ENCODE measurements at places on chromosomes 3 and 15.

GRCh38 chr3:20935791-20936190 is 749.8 kb upstream of the SGO1 start:
- DNase-seq, result no peak

DNA sequence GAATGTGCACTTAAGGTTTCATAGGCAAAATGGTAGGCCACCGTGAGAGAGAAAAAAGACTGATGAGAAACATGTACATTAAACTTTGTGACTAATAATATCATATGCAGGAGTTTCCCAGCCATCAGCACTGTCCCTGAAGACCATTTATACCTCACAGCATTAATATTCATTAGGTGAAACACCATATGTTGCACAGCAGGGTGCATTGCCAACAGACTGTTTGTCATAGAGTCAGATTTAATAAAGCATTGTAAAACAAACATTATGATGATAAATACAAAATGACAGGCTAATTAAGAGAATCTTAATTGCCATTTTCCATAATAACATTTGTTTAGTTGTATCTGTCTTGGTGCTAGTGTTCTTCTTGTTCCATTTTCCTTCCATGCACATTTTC is 578.3 kb downstream of the EPHA3 start:
- DNase-seq, result no peak

GRCh38 chr3:160205606-160206005 is 19.6 kb upstream of the C3orf80 start:
- DNase-seq, result no peak

GRCh38 chr3:49012441-49013017 is 5.3 kb downstream of the WDR6 start:
- DNase-seq, result no peak

- DNase-seq, result no peak
Observed at GRCh38 chr3:18809640-18810305, 338.5 kb upstream of the KCNH8 start.

- DNase-seq, result no peak
Observed at GRCh38 chr15:95561463-95561862, 769.0 kb upstream of the NR2F2 start.

DNA sequence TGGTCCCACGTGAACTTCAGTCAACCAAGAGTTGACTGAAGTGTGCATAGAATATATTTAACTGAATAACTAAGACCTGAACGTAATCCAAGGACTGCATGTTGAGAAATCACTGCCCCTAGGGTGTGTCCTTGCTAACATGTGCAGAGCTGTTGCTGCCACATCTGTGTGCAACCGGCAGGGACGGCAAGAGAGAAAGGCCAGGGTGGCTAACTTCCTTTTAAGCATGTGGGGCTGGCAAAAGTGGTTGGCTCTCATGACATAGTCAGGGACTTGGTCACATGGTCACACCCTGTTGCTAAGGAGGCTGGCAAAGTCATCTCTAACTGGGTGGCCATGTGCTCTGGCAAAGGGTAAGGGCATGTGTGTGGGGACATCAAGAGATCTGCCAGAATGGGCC is 52.4 kb downstream of the GASK1A start:
- no peak for DNase-seq

DNA sequence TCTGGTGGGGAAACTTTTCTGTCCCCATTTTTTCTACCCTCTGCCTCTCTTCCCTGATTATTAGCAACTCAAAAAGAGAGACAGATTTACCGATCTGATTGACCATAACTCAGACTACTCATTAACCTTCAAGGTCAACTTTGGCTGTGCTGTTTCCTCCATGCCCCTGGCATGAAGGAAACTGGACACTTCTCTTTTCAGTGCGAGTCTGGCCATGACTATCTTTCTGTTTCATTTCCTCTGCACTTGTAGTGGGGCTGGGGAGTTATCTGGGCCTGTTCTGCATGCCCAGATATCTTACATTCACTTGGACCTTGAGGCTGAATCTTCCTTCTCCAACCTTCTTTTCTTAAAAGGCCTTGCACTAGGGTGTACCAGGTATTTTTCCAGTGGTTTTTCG is 76.9 kb upstream of the SLCO2A1 start:
- DNase-seq, result no peak

DNA sequence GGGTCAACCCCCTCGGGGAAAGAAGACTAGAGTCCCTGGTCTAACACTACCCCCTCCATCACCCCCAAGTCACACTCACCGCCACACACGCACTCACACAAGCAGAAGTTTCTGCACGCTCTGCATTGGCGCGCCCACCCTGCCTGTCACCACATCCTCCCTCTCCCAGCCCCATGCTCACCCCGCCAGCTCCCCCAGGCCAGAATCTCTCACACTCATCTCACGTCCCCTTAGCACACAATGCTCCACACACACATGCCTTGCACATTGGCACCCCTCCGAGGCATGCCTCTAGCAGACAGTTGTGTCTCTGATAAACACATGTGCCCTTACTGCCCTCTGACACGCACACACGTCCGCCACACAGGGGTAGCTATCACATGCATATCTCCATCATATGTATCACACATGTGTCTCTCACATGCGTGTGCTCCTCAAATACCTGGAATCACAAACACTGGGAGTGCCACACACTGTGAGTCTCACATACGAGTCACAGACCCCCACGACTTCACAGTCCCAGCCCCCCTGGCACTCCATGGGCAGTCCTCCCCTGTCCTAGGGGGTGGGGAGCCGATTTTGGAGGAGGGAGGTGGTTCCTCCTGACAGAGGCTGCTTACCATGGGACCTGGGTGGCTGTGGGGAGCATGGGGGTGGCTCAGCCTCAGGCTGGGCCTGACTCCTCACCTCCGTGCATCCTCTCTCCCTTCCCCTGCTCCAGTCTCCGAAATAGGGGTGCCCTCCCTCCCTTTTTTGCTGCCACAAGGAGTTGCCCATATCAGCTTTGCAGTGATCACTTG is 898 bp downstream of the FBLN2 start:
- DNase-seq, result no peak

- no peak for DNase-seq
Observed at GRCh38 chr3:47629770-47630169, 51.1 kb upstream of the CSPG5 start.

DNA sequence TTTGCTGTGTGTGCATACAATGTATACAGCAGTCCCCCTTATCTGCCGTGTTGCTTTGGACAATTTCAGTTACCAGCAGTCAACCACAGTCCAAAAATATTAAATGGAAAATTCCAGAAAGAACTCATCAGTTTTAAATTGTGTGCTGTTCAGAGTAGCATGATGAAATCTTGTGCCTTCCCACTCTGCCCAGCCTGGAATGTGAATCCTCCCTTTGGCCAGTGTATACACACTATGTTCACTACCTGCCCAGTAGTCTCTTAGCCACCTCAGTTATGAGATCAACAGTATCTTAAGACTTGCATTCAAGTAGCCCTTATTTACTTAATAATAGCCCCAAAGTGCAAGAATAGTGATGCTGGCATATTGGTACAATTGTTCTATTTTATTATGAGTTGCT is 133.6 kb upstream of the ABHD17C start:
- no peak for DNase-seq

DNA sequence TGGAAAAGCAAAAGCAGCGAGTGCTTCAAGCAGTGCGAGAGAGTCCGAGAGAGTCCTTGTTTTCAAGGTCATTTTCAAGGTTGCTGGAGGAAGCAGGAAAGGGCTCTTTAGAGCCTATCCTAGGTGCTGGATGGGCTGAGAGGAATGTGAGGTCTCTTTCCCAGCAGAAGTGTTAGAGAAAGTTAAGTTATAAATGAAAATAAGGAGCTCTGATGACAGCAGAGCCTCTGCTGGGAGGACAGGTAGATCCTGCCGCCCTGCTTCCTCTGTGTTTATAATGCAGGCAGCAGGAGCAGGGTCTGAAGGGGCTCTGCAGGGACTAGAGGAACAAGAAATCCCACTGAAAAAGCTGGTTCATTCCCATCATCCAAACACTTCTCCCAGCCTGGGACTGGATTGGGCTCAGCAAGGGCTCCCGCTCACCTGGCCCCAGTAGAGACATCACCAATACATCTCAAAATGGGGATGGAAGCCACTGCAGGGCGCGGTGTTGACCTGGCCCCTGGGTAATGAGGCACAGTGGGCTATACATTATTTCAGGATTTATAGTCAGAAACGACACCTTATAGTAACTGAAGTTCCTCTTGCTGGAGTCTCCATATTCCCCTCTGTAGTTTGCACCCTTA is 41.5 kb upstream of the RAB6B start:
- DNase-seq, result no peak

DNA sequence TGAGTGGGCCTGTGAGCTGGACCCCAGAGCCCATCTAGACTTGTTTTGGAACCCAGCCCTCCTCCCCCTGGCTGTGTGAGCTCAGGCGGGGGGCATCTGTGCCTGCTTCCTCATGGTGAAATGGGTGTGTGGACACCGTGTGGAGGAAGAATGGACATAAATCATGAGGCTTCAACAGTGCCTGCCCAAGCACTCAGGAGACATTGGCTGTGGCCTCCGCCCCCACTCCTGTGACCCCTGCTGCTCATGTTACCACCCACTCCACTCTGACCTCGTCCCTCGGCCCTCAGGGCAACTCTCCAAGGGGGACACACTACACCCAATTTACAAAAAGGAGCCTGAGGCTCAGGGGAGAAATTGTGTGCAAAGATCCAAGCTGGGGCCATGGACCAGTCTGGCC is 16.6 kb downstream of the TPRA1 start:
- DNase-seq, result no peak

DNA sequence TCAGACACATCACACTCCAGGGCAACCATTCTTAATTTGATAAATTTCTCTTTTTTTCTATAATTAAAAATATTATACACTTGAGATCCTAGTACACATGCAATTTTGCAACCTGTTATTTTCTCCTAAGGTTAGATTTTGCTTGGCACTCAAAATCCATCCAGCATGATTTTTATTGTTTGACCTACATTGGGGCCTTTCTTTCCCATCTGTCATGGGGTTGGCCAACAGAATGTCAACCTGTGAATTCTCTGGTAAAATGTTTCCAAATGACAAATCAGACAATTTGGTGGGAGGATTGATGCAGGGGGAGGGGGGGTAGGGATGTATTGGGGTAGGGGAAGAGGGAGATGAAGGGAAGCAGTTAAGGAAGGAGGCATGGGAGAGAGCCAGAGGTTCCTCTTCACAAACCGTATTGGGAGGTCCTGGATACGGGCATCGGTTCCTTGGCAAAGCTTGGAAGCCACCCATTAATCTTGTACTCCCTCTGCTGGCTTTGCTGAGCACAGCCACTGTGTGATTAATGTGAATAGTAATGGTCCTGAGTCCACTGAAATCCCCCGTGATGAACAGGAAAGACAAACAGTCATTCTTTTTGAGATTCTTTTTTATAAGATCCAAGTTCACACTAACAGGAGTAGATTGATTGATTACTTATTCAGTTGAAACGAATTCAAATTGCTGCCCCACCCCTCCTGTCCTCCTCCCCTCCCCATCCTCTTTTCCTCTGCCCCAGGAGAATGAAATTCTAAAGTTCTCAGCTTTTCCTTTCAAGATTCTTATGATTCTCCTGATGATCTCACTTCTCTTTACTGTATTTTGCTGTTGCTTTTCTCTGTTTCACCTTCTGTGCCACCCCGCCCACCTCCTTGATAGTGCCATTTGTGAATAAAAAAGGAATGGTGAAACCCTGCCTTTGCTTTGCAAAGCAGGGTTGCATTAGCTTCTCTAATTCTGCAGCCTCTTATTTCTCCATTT is 82.2 kb upstream of the SLC25A26 start:
- DNase-seq, result peak; percentile 68

DNA sequence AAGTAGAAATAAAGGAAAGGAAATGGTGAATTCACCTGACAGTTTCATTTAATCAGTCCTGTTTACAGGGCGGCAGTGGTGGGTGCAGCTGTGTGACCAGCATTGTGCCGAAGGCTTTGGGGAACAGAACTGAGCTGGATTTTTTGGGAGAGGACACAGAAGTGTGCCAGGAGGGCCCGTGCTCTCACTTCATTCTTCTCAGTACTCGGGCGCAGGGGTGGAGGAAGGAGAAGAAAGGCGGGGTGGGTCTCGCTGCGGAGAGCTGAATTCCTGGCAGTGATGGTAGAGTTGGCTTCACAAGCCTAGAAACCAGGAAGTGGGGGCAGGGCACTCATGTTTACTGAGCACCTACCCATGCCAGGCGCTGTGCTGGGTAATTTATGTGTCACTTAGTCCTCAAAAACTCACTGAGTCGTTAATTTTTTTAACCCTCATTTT is 64.6 kb downstream of the CRTC3 start:
- DNase-seq, result no peak

- DNase-seq, result no peak
Observed at GRCh38 chr3:19046440-19046839, 101.9 kb upstream of the KCNH8 start.

- no peak for DNase-seq
Observed at GRCh38 chr15:66872405-66872804, 170.4 kb downstream of the SMAD6 start.

GRCh38 chr15:96497951-96498350 is 167.5 kb downstream of the NR2F2 start:
- no peak for DNase-seq

DNA sequence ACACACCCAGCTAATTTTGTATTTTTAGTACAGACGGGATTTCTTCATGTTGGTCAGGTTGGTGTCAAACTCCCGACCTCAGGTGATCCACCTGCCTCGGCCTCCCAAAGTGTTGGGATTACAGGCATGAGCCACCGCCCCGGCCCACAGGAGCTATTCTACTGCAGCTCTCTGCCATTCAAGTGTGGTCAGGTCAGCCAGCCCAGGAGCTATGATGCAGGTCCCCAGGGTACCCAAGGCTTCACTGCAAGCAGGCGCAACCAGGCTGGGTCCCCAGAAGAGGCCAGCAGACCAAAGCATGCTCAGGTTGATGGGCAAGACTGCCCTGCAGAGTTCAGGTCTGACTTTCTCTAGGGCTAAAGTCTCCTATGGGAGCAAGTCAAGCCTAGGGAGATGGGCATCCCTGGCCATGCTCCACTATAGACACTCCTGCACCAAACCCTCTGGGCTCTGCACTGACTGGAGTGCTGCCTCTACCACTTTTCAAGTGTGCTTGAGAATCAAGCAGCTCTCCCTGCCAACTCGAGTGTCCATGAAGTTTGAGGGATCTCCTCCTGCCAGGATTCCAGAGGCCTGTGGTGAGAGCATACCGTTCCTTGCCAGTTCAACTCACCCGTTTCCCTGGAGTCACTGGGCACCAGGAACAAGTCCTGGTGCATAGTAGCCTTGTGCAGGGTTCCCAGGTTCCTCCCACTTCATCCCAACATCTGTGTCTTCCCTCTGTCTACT is 30.9 kb downstream of the MYO9A start:
- DNase-seq, result no peak

- no peak for DNase-seq
Observed at GRCh38 chr3:40602778-40603385, 78.1 kb downstream of the ZNF621 start.

DNA sequence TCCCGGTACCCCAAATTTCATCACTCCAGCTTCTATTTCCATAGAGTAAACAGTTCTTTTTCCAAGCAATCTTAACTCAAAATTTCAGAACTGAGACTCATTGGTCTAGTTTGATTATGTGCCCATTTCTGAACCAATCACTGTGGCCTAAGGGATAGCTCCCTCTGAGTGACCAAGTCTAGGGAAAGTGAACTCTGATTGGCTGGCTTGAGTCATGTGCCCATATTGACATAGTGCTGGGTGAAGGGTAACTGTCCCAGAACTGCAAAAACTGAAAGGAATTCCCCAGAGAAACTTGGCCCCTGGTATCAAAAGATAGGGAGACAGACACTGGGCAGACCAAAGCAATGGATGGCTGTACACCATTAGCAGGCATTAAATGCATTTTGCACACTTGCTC is 171.2 kb upstream of the WNT5A start:
- DNase-seq, result no peak
